GM23338 (cell line): ENCODE measurements at places on chromosomes 12 and 14. TPM values are rescaled to one million over a fixed set of nuclear protein-coding genes. Genes with fewer than 3 reads are reported as not detected.

Gene IL26
- not detected in 2 replicates for total RNA-seq

Gene KRT77
- total RNA-seq: not detected in 2 replicates

Gene CACNA1C
- 0.82 and 2.1 TPM in 2 replicates for total RNA-seq

Gene L2HGDH
- 22.0 and 28.5 TPM in 2 replicates for total RNA-seq

Gene OTX2
- 21.2 and 23.9 TPM in 2 replicates for total RNA-seq

Gene ENDOU
- total RNA-seq: not detected in 2 replicates

Gene KCNC2
- total RNA-seq: 0.10 TPM in 1 of 2 replicates, not detected in the other

Gene RNASE1
- total RNA-seq: 0.56 TPM in 1 of 2 replicates, not detected in the other

Gene MUCL1
- total RNA-seq: not detected in 2 replicates

- no peaks in the 10 kb centered on the region for H3K36me3 ChIP-seq
- H3K4me1 ChIP-seq: peaks cover 10% of the 10 kb centered on the region; the same call in 1 of the 2 replicates
- no peak overlapping the region for H3K27ac ChIP-seq
Measured at GRCh38 chr14:72562300-72562699, 331.6 kb downstream of the DPF3 start.

DNA sequence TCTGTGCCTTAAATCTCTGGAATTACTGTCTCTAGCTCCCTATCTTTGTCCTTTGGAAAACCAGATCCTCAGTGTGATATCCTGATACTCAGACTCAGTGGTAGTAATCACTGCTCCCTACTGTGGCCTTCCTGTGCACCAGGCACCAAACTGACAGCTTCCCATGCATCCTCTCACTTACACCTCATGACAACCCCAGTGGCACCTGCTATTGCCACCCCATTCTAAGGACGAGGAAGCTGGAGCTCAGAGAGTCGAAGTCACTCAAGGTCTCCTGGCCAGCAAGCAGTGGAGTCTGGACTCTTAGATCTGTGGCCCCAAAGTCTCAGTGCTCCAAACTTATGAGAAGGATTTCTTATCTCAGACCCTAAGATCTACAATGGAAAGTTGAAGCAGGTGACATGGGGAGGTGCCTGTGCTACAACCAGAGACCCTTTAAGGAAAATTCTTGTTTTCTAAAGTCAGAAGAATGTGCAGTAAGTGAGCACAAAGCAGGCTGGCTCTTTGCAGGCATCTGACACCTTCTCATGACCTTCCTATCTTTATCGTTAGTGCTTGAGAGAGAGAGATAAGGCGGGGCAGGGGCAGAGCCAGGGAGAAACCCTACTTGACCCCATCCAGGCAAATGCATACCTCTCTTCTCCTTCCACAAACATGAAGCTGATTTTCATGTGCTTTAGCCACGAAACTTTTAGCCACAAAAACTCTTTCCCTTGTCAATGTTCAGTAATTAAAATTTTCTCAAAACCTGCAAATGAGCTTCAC lies 47.1 kb downstream of the CCDC60 start:
- H3K27ac ChIP-seq: no peak overlapping the region
- H3K36me3 ChIP-seq: no peaks in the 10 kb centered on the region
- no peak for DNase-seq
- H3K4me1 ChIP-seq: peaks cover 8% of the 10 kb centered on the region; the same call in 1 of the 2 replicates

- no peak for DNase-seq
- no peak overlapping the region for H3K27ac ChIP-seq
- no peak overlapping the region for H3K4me3 ChIP-seq
- H3K36me3 ChIP-seq: no peaks in the 10 kb centered on the region
- H3K4me1 ChIP-seq: no peaks in the 10 kb centered on the region
Measured at GRCh38 chr12:99916555-99916954, 68.2 kb downstream of the ANKS1B start.

- no peaks in the 10 kb centered on the region for H3K27me3 ChIP-seq
- no peaks in the 10 kb centered on the region for H3K4me1 ChIP-seq
- no peak overlapping the region for H3K4me3 ChIP-seq
- no peak overlapping the region for H3K27ac ChIP-seq
Measured at GRCh38 chr12:107884769-107885694, 110.5 kb downstream of the ASCL4 start.

- H3K4me3 ChIP-seq: peak overlapping the region; percentile 98
- no peaks in the 10 kb centered on the region for H3K27me3 ChIP-seq
- peak; percentile 49 for DNase-seq
- H3K27ac ChIP-seq: peak overlapping the region; percentile 99
- H3K4me1 ChIP-seq: peaks cover 29% of the 10 kb centered on the region
Measured at GRCh38 chr12:53004582-53004981, 1.7 kb upstream of the EIF4B start.

- H3K4me1 ChIP-seq: no peaks in the 10 kb centered on the region
- no peaks in the 10 kb centered on the region for H3K27me3 ChIP-seq
- H3K4me3 ChIP-seq: no peak overlapping the region
- H3K27ac ChIP-seq: no peak overlapping the region
- H3K36me3 ChIP-seq: no peaks in the 10 kb centered on the region
Measured at GRCh38 chr12:103373088-103373523, 122.7 kb downstream of the C12orf42 start.

DNA sequence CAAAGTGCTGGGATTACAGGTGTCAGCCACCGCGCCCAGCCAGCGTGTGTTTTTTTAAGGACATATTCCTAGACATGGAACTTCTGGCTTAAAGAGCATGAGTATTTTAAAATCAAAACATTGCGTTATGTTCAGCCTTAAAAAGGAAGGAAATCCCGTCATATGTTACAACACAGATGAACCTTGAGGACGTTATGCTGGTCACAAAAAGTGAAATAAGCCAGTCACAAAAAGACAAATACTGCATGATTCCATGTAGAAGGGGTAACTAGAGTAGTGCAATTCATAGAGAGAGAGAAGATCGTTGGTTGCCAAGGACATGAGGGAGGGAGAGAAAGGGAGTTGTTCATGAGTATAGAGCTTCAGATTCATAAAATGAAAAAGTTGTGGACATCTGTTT lies 53.9 kb downstream of the ACACB start:
- H3K4me1 ChIP-seq: no peaks in the 10 kb centered on the region
- no peak overlapping the region for H3K4me3 ChIP-seq
- H3K27me3 ChIP-seq: no peaks in the 10 kb centered on the region
- no peak overlapping the region for H3K27ac ChIP-seq

- no peak overlapping the region for H3K27ac ChIP-seq
- DNase-seq: no peak
- no peaks in the 10 kb centered on the region for H3K36me3 ChIP-seq
- no peaks in the 10 kb centered on the region for H3K27me3 ChIP-seq
- no peak overlapping the region for H3K4me3 ChIP-seq
Measured at GRCh38 chr14:30223966-30224365, 296.3 kb upstream of the PRKD1 start.

- no peaks in the 10 kb centered on the region for H3K27me3 ChIP-seq
- H3K27ac ChIP-seq: peak overlapping the region; percentile 11; the same call in 1 of the 2 replicates
- H3K4me3 ChIP-seq: no peak overlapping the region
- DNase-seq: peak; percentile 62
Measured at GRCh38 chr14:76929927-76930326, 98.6 kb downstream of the IRF2BPL start.

DNA sequence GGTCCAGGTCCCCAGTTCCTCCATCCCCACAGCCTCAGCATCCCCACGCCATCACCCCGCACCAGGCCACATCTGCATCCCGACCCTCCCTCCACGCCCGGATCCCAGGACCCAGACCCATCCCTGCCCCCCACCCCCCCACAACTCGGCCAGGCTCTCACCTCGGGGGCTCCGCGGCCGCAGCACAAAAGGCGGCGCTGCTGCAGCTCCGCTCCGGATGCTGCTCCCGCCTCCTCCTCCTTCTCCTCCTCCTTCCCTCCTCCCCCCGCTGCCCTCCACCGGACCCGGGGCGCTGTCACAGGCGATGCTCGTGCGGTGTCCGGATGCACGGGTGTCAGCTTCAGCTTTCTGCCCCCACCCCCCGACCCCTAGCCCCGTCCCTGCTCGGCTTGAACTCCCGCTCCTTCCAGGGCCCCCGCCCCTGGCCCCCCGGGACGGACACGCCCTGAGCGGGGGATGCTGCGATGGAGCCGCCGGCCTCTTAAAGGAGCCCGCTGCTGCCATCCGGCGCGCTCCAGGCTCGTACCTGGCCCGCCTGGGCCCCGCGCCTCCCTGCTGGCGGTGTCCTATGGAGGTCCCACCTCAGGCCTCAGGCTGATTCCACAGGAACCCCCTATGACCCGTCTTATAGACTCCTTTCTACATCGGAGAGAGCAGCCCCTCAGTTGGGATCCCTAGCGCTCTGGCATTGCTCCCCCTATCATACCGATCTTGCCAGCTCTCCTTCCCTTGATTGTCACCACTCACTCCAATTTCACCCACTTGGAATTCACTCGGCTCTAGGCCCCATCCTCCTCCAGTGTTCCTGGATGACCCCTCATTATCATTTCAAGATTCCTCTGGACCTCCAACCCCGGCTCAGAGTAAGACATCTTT lies at the start of gene MAP3K12:
MAP3K12 (minus strand) TSS at position 193 of the 876 bp plus-strand sequence. CDS start 12,067 bp downstream, outside the sequence.
- peak; percentile 86 for DNase-seq
- H3K4me3 ChIP-seq: peak within 1 kb of the TSS; percentile 58
- H3K27me3 ChIP-seq: no peaks in the 10 kb centered on the region
- H3K27ac ChIP-seq: peak within 1 kb of the TSS; percentile 86
- H3K36me3 ChIP-seq: no peaks in the 10 kb centered on the region; the same call in 1 of the 2 replicates

- peak overlapping the region; percentile 100 for H3K27ac ChIP-seq
- peaks cover 6% of the 10 kb centered on the region; the same call in 1 of the 2 replicates for H3K36me3 ChIP-seq
- peak overlapping the region; percentile 60 for H3K4me3 ChIP-seq
- H3K27me3 ChIP-seq: no peaks in the 10 kb centered on the region
- peak; percentile 96 for DNase-seq
- H3K4me1 ChIP-seq: peaks cover 56% of the 10 kb centered on the region
Measured at GRCh38 chr14:23539248-23540140, 12.1 kb downstream of the ZFHX2 start.

GRCh38 chr12:121849665-121850064 lies 9.0 kb downstream of the HPD start:
- no peaks in the 10 kb centered on the region for H3K27me3 ChIP-seq
- H3K4me3 ChIP-seq: no peak overlapping the region
- no peak overlapping the region for H3K27ac ChIP-seq
- DNase-seq: peak; percentile 44
- no peaks in the 10 kb centered on the region for H3K4me1 ChIP-seq

GRCh38 chr12:188910-189621 lies 24.9 kb downstream of the SLC6A12 start:
- H3K4me1 ChIP-seq: peaks cover 4% of the 10 kb centered on the region; the same call in 1 of the 2 replicates
- H3K27ac ChIP-seq: no peak overlapping the region
- DNase-seq: peak; percentile 89
- no peaks in the 10 kb centered on the region for H3K36me3 ChIP-seq
- H3K27me3 ChIP-seq: peaks cover 22% of the 10 kb centered on the region; the same call in 1 of the 2 replicates
- H3K4me3 ChIP-seq: peak overlapping the region; percentile 86

GRCh38 chr14:65206448-65207096 lies 104.3 kb upstream of the MAX start:
- H3K36me3 ChIP-seq: no peaks in the 10 kb centered on the region
- H3K27ac ChIP-seq: no peak overlapping the region
- no peaks in the 10 kb centered on the region for H3K4me1 ChIP-seq
- no peaks in the 10 kb centered on the region for H3K27me3 ChIP-seq
- no peak for DNase-seq
- H3K4me3 ChIP-seq: no peak overlapping the region

DNA sequence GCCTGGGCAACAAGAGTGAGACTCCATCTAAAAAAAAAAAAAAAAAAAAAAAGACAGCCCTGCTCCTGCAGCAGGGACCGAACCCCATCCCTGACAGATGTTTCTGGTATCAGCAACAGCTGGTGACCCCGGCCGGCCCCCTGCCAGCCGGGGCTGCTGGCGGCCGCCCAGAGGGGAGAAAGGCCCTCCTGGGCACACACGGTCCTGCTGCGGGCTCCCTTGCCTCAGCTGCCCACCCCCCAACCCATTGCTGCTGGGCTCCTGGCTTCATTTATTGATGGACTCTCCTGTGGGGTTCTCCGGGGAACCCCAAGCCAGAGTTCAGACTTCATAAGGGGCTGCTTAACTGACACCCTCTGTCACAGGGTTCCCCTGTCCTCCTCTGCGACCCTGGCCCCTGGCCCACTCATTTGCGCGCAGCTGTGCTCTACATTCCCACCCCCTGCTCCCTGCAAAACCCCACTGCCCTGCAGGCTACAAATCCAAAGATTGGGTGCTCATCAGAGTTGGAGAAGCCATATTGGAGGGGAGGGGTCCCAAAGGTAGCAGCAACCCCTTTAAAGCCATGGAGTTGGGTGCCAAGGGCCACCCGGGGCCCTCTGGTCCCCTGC lies 103.6 kb upstream of the RTL1 start:
- no peaks in the 10 kb centered on the region for H3K27me3 ChIP-seq
- H3K27ac ChIP-seq: no peak overlapping the region
- H3K4me1 ChIP-seq: no peaks in the 10 kb centered on the region; the same call in 1 of the 2 replicates
- no peak for DNase-seq
- no peaks in the 10 kb centered on the region for H3K36me3 ChIP-seq

DNA sequence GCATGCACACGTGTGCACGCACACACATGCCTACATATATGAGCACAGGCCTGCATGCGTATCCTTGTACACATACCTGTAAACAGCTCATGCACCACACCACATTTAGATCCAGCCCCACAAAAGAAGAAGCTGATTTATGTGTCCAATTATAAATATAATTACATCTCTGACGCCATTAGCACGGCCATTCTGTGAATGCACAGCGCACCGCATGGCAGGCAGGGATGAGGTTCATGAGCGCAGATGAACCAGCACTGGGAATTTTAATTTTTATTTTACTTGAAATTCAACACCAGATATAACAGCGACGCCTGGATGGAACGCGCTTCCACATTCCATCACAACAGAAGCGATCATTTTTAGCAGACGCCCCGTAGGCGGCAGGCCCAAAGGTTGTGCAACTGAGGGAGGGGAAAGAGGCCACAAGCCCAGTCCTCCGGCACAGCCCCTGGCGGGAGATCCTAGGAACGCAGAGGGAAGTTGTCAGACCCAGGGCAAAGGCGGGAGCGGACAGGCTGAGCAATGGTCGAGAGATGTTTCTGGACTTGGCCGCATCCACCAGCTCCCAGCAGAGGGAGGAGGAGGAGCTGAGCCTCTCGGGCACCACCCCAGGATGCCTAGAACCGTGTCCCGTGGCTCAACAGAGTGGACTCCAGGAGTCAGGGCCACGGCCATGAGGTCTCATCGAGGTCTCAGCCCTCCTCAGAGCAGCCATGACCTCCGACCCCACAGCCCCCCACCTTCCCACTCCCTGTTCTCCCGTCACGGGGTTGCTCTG lies 37.9 kb upstream of the GALNT9 start:
- H3K27me3 ChIP-seq: peaks cover 21% of the 10 kb centered on the region
- no peak for DNase-seq
- H3K4me3 ChIP-seq: no peak overlapping the region
- H3K4me1 ChIP-seq: no peaks in the 10 kb centered on the region
- no peaks in the 10 kb centered on the region for H3K36me3 ChIP-seq
- no peak overlapping the region for H3K27ac ChIP-seq

GRCh38 chr12:32089586-32089985 lies 17.1 kb upstream of the BICD1 start:
- peaks cover 17% of the 10 kb centered on the region for H3K4me1 ChIP-seq
- no peak for DNase-seq
- no peak overlapping the region for H3K27ac ChIP-seq
- H3K36me3 ChIP-seq: no peaks in the 10 kb centered on the region; the same call in 1 of the 2 replicates

- no peaks in the 10 kb centered on the region for H3K36me3 ChIP-seq
- H3K27ac ChIP-seq: no peak overlapping the region
- peaks cover 90% of the 10 kb centered on the region for H3K27me3 ChIP-seq
- H3K4me3 ChIP-seq: no peak overlapping the region
Measured at GRCh38 chr12:94172973-94173372, 24.6 kb downstream of the PLXNC1 start.
